Skin of body (tissue), 3 donors: ENCODE measurements at places on chromosomes 6 and 20. TPM values are rescaled to one million over a fixed set of nuclear protein-coding genes. Genes with fewer than 3 reads are reported as not detected.

DNA sequence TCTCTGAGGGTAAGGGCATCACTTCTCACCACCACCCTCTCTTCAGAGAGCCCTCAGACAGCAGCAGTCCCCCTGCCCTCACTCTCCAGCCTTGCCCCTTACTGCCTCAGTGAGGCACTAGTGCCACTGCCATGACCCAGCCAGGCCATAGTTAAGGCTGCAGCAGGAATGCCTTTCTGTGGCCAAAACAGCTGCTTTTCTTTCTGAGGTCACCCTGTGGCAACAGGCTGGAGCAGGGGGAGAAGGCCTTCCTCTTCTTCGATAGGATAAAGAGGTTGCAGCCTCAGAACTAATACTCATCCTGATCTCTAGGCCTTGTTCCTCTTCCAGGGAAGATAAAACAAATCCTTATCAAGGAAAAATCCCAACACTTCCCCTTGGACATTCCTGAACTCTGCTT lies 56.8 kb upstream of the ECI2 start:
- DNase-seq, result no peak

- no peak for DNase-seq
These were observed 116.0 kb downstream of the PXDC1 start for GRCh38 chr6:3635482-3635881.

DNA sequence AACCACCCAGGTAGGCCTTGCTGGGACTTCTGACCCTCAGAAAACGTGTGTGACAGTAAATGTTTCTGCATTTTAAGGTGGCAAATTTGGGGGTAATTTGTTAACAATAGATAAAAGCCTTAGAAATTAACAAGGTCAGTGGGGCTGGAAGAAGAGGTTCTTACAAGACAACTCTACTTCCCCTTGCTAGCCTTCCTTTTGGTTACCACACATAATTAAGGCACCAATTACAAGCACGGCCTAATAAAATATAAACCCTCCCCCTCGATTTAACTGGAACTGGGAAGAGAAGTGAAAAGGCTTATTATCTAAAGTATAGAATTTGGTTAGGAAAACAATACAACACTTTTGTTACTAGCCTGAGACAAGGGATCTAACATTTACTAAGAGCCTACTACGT lies 38.8 kb downstream of the ELOVL5 start:
- no peak for DNase-seq

- peak; percentile 85 for DNase-seq
These were observed 406.7 kb downstream of the CD83 start for GRCh38 chr6:14524319-14524718.

GRCh38 chr6:130516604-130517003 lies 150.8 kb downstream of the TMEM200A start:
- DNase-seq, result no peak

Gene GHRH
- total RNA-seq, result not detected

Gene BNIP5
- 0.10 TPM for total RNA-seq

DNA sequence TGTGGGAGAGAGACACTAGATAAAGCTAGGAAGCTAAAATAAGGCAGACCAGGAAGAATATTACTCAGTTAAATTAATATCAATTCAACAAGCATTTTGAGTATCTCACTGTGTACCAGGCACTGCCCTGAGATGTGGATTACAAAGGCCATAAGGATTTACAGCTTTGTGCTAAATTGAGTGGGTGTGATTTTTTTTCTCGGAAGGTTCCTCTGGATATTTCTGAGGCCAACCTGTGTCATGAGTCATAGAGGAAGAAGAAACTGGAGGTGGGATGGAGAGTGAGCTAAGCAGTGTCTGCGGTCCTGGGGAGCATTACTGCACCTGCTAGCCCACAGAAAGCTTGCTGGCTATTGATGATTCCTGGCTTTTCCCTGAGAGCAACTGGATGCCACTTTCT lies 135.2 kb downstream of the RFPL4B start:
- no peak for DNase-seq

DNA sequence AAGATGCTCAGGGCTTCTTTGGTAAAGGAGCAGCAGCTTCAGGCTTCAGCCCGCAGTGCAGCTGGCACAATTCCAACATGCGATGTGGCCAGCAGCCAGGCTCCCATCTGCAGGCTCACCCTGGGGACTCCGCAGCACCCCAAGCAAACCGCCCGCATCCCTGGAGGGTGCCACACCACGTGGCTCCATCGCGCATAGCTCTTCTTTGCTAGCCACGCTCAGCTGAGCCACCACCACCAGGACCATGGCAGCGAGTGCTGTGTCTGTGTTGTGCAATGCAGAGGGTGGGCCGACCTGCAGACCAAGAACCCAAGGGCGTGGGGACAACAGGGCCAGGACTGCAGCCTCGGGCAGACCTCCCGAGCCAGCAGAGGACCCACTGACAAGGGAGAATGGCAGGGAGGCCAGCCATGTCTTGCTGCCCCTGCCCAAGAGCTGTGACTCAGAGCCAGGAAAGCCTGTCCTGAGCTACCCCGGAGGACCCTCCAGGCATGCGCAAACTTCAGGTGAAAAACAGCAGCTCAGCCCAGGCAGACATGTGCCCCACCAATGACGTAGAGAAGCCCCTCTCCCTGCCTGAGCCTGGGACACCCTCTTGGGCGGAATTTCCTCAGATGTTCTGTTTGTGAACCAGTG lies 87.8 kb downstream of the GINS1 start:
- no peak for DNase-seq

Gene CDSN
- total RNA-seq, result 37.1 TPM

DNA sequence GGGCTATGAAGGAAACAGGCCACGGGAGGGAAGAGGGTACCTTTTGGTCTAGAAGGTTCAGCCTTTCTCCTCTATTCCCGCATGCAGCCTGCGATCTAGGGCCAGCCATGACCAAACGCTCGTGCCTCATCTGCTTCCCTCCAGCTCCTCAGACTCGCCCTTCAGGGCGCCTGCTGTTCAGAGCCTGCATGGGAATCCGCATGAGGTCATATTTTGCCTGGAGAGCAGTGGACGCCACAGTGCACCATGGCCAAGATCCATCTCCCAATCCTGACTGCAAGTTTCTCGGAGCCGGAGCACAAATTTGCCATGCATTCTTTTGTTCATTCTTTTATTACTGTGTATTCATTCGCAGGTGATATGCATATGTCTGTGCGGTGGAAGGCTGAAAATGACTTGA lies 608.1 kb downstream of the QKI start:
- no peak for DNase-seq

DNA sequence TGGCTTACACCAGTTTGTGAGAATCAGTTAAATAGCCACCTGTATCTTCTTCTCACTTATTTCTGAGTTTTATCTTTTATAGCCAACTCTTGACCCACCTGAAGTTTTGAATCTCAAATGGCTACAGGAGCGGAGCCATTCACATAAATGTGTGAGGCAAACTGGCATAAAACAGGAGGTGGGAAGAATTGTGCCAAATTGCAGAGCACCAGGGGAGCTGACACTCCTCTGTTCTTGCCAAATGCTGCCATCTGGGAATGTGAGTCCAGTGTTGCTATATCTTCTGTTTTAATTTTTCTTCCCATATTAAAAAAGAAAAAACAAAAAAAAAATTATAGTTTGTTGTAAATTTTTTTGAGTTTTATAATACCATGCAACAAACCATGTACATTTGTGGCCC lies 17.0 kb upstream of the RNF146 start:
- DNase-seq, result no peak

- DNase-seq, result no peak
These were observed 37.1 kb downstream of the TNFAIP3 start for GRCh38 chr6:137903933-137904821.

Gene MYBL2
- total RNA-seq, result 4.2 TPM

DNA sequence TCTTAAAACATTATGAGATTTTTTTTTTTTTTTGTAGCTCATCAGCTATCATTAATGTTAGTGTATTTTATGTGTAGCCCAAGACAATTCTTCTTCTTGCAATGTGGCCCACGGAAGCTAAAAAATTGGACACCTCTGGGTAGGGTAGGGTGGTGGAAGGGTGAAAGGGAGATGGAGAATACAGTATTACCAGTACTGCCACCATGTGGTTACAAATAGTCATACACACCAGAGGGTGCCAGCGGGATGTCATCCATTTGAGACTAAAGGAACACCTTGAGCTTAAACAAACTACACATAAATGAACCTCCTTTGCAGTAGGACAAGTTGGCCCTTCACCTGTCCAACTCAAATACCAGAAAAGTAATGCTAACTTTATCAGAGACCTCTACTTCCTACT lies 601.9 kb downstream of the HTR1B start:
- no peak for DNase-seq

GRCh38 chr20:63602321-63602720 lies 24.6 kb downstream of the GMEB2 start:
- DNase-seq, result no peak

Gene COQ3
- total RNA-seq, result 3.8 TPM
